Lung (tissue), 17 donors: ENCODE measurements at places on chromosomes 5 and 9. TPM values are rescaled to one million over a fixed set of nuclear protein-coding genes. Genes with fewer than 3 reads are reported as not detected.
A peak's percentile ranks its signal among the peaks of the same experiment; 100 is the strongest.

- no peaks in the 10 kb centered on the region for H3K4me1 ChIP-seq
- no peak overlapping the region for H3K4me3 ChIP-seq
- H3K27ac ChIP-seq: no peak overlapping the region
- no peaks in the 10 kb centered on the region for H3K27me3 ChIP-seq
These were observed 442.2 kb upstream of the MPDZ start for GRCh38 chr9:13721481-13722235.

Gene PCDHGB7
- 1.6 TPM for polyA plus RNA-seq

DNA sequence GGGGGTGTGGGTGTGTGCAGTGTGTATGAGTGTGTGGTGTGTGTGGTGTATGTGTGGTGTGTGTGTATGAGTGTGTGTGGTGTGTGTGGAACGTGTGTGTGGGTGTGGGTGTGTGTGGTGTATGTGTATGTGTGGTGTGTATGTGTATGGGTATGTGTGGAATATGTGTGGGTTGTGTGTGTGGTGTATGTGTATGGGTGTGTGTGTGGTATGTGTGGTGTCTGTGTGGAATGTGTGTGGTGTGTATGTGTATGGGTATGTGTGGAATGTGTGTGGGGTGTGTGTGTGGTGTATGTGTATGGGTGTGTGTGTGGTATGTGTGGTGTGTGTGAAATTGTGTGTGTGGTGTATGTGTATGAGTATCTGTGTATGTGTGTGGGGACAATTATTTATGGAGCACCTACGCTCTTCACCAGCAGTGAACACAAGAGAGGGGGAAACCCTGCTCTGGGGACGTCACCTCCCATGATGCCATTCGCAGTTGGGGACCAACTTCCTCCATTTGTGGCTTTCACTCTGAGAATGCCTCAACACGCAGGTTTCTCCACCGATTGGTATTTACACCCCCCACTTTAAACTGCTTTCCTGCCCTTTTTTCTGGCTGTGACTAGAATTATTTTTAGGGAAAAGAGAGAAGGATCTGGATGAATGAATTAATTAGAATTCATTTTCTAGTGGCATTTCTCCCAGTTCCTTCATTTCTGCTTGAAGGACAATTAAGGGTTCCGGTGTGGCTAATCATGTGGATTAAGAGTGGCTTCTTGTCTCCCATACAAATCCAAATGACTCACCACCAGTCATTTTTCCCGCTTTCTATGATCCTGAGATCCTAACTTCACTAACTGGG is 238.1 kb downstream of the ROR2 start:
- no peaks in the 10 kb centered on the region for H3K27me3 ChIP-seq
- no peaks in the 10 kb centered on the region for H3K4me1 ChIP-seq
- no peak overlapping the region for H3K27ac ChIP-seq

GRCh38 chr5:133366438-133366837 is 245.9 kb downstream of the FSTL4 start:
- H3K27me3 ChIP-seq: no peaks in the 10 kb centered on the region
- H3K36me3 ChIP-seq: no peaks in the 10 kb centered on the region
- no peak overlapping the region for H3K27ac ChIP-seq

DNA sequence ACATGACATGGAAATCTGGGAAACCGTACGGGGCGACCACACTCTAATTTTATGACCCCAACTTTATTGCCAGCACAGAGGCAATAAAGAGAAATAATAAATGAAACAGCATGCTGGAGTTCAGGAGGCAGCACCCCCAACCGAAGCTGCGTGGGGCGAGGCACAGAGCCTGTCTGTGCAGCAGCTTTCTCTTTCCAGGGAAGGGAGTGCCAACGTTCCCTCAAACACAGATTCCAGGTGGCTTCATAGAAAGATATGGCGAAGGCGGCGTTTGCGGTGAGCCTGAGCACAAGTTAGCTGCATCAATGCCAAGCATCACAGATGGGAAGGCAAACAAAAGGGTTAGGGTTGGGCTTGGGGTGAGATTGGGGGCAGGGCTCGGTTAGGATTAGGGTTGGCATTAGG is 114.8 kb downstream of the HSD17B3 start:
- peak overlapping the region; percentile 56 for H3K27ac ChIP-seq
- H3K27me3 ChIP-seq: no peaks in the 10 kb centered on the region
- no peak overlapping the region for H3K4me3 ChIP-seq
- H3K4me1 ChIP-seq: peaks cover 32% of the 10 kb centered on the region

GRCh38 chr5:115160975-115161475 is 8.7 kb downstream of the TRIM36 start:
- no peak overlapping the region for H3K4me3 ChIP-seq
- DNase-seq: no peak
- H3K27ac ChIP-seq: no peak overlapping the region
- no peaks in the 10 kb centered on the region for H3K27me3 ChIP-seq

- no peaks in the 10 kb centered on the region for H3K4me1 ChIP-seq
- no peak for DNase-seq
- no peak overlapping the region for H3K27ac ChIP-seq
- H3K36me3 ChIP-seq: no peaks in the 10 kb centered on the region
These were observed 189.6 kb upstream of the SEMA6A start for GRCh38 chr5:116763987-116764866.
